ENCODE measurements at places on chromosomes 7 and 10.

DNA sequence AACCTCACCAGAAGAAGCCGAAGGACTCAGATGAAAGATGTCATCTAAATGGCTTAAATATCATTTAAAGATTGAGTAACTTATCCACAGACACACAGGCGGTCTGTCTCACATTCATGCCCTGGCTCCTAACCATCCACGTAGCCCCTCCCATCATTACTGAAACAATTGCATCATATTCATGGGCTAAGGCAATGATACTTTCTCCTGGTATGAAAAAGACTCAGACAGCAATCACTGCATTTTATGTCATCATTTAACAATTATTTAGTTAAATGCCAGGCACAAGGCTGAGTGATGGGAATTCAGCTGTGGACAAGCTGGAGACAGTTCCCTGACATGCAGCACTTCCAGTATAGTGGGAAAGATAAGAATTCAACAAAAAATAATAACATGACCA lies 11.2 kb upstream of the TECTB start:
- no peak for DNase-seq

GRCh38 chr7:32204361-32205018 lies 134.3 kb upstream of the PDE1C start:
- peak; percentile 70 for DNase-seq

DNA sequence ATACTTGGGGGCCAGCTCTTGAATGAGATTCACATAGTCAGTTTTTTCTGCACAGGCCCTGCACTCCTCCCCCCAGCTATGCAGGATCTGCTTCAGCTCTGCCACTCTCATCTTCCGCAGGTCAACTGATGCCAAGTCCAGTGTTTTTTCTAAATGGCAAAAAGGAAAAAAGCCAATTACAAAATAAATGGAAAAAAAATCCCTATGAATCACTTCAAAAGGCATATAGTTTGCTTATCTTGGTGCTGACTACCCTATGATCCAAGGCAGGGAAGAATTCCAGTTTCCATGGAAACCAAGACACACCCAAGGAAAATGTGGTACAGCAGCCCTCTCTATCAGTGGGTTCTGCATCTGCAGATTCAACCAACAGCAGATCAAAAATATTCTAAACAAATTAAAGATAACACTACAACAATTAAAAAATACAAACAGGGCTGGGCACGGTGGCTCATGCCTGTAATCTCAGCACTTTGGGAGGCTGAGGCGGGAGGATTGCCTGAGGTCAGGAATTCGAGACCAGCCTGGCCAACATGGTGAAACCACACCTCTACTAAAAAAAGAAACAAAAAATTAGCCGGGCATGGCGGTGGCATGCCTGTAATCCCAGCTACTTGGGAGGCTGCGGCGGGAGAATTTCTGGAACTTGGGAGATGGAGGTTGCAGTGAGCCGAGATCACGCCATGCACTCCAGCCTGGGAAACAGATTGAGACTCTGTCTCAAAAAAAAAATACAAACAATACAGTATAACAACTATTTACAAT lies 17.6 kb downstream of the CDNF start:
- DNase-seq = no peak

GRCh38 chr10:50577681-50578350 lies 45.9 kb downstream of the SGMS1 start:
- DNase-seq = no peak

DNA sequence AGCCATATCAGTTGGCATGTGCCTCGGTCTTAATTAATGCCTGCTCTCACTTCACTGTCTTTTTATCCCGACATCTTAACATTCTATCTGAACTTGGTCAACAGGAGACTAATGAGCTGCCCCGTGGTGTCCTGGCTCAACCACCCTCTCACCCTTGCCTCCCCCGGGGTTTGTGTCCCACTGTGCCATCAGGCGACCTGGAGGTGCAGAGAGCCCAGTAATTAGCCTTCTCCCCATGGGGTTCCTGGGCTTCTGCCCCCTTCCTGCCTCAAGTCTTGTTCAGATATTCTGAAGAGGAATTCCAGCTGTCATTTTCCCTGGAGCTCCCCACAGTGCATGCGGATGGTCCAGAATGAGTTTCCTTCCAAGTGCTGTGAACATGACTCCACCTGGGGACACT lies 10.1 kb upstream of the JAKMIP3 start:
- DNase-seq = no peak

GRCh38 chr10:110679486-110680272 lies 35.5 kb downstream of the RBM20 start:
- DNase-seq = no peak

DNA sequence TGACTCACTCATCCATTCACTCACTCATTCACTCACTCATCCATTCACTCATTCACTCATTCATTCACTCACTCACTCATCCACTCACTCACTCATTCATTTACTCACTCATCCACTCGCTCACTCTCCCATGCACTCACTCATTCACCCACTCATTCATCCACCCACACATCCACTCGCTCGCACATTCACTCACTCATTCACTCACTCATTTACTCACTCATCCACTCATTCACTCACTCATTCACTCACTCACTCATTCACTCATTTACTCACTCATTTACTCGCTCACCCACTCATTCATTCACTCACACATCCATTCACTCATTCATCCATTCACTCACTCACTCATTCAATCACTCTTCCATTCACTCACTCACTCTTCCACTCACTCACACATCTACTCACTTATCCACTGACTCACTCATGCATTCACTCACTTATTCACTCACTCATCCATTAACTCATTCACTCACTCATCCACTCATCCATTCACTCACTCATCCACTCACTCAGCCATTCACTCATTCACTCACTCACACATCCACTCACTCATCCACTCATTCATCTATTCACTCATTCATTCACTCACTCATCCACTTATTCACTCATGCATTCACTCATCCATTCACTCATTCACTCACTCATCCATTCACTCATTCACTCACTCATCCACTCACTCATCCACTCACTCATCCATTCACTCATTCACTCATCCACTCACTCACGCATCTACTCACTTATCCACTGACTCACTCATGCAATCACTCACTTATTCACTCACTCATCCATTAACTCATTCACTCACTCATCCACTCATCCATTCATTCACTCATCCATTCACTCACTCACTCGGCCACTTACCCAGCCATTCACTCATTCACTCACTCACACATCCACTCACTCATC lies 74.0 kb downstream of the CARD11 start:
- DNase-seq = no peak

- DNase-seq = no peak
Measured at GRCh38 chr10:74282848-74283210, 131.8 kb downstream of the ADK start.

DNA sequence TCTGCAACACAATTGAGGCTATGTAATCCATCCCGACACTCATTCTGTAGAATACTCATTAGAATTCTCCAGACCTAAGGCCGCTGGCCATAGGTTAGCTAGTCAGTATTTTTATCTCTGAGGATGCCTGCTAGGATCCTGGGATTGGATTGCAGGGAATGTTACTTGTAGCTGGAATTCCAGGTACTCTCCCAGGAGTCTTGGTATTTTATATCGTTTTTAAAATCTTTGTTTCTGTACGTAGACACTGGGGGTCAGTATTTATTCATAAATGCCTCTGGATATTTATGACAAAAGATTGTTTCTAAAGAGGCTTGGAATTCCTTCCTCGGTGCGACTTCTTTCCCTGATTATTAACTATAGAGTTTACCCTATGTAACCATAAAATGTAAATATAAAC lies 40.1 kb downstream of the BPGM start:
- no peak for DNase-seq

DNA sequence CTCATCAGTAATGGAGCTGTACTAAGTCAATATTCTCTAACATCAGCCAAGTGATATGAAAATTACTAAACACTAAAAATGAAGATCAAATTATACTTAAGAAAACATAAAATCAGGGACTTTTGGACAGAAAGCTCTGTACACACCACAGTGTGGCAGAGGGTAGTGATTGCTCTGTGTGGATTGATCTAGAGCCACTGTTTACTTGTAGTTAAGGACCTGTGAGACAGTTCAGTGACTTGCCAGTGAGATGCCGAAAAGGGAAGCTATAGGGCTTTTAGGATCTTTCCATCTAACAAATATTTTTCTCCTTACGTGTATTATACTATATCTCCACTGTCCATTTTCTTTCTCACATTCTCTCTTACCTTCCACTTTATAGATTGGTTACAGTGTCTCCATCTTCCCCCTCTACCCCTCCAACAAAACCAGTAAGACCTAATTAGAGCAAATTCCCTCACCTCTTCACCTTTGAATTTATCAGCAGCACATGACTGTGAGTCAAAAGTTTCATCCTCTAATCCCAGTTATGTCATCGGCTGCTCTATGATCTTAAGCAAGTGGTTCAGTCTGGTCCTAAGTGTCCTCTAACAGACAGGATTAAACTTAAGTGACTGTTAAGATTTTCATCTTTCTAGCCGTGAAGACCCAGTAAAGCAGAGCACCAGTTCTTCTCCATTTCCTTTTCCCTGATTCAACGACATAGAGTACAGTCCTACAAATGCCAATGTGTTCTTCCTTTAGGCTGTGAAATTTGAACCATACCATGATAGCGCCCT lies 6.9 kb downstream of the PIK3CG start:
- no peak for DNase-seq

DNA sequence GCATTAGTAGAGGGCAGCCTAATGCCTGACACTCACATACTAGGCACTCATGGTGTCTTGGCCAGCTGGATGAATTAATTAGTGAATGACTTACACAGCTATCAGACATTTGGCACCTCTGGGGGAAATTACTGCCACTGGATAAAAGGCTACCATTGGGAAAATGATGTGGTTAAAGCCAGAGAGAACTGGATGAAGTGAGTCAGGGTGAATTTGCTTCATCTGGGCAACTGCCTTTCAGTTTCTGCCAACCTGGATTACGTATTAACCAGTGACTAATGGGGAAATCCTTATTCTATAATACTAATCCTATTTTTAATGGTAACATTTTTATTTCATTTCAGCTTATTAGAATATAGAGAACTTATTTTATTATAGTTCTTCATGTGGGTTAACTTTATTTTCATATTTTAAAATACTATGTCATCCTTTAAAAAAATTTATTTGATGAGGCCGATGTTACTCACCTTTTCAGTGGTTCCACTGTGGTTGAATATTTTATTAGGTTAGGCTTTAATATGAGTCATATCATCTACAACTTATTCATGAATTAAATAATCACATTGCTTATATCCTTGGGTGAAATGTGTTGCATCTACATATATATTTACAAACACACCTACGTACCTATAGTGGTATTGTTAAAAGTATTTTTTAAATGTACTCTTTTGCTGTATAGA lies 85.6 kb upstream of the CAPZA2 start:
- DNase-seq = no peak

DNA sequence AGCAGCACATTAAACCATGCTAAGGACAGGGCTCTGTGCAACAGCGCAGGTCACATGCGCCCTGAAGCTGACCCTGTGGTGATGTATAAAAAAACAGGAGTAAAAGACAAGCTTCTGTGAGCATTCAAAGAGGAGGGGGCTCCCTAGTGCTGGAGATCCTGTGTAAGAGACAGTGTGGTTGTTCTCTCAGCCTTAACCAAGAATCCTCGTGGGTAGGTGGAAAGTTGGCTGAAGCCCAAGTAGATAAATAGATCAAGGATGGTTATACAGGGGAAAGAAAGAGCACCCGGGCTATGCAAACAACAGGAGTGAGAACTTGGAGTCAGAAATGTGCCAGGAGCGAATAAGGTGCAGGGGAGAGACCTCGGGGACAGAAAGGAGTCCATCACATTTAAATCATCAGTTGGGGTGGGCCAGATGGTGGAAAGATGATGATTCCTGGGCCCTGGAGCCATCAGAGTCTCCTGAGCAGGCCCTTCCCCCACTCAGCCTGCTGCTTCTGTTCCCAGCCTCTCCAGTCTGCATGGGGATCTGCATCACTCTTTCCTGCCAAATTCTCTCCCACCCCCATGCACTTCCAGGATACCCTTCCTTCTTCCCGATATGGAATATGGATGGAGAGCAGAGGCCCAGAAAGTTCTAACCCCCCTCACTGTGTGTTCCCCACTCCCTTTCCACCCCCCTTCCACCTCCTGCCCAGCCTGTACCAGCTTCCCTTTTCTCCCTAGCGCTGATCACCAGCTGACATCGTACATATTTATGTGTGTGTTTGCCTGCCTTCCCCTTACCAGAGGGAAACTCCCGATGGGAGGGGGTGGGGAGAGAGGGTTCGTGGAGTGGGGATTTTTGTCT lies 78.1 kb upstream of the PRR15 start:
- peak; percentile 52 for DNase-seq

GRCh38 chr10:22681783-22682183 lies 32.6 kb downstream of the PIP4K2A start:
- no peak for DNase-seq

DNA sequence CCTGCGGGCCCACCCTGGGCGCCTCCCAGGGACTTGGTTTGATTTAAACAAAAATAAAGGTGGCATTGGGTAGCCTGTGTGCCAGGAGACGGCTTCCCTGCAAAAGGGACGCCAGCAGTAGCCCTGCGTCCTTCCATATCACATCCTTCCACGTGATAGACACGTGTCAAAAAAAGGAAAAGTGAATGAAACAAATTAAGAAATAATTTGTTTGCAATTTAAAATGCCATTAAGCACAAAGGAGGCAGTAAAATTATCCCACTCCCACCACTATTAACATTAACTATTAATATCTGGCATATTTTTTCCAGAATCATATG lies 7.6 kb downstream of the TACR2 start:
- no peak for DNase-seq
